NCI-H460 (cell line): ENCODE measurements at places on chromosomes 6 and 20. TPM values are rescaled to one million over a fixed set of nuclear protein-coding genes. Genes with fewer than 3 reads are reported as not detected.

The L3MBTL1 gene
- 6.3 and 9.9 TPM in 2 replicates for total RNA-seq

The CTSA gene
- 80.3 and 81.6 TPM in 2 replicates for total RNA-seq

The SLC12A5 gene
- total RNA-seq = not detected in 2 replicates

The CCN6 gene
- not detected in 2 replicates for total RNA-seq

The ADGRF4 gene
- total RNA-seq = 0.12 and 0.17 TPM in 2 replicates

The CYP21A2 gene
- not detected in 2 replicates for total RNA-seq

The TREM2 gene
- total RNA-seq = not detected in 2 replicates

The LY6G6D gene
- not detected in 2 replicates for total RNA-seq

The GNAS-AS1 gene
- total RNA-seq = 1.7 and 1.8 TPM in 2 replicates

The BTN1A1 gene
- total RNA-seq = not detected in 2 replicates

The SLC22A16 gene
- not detected in 2 replicates for total RNA-seq

The RING1 gene
- 8.7 and 10.8 TPM in 2 replicates for total RNA-seq

The AK9 gene
- 4.7 and 5.6 TPM in 2 replicates for total RNA-seq

The HCK gene
- not detected in 2 replicates for total RNA-seq

The SEMG1 gene
- not detected in 2 replicates for total RNA-seq
